ENCODE measurements at places on chromosomes 6 and 20.

DNA sequence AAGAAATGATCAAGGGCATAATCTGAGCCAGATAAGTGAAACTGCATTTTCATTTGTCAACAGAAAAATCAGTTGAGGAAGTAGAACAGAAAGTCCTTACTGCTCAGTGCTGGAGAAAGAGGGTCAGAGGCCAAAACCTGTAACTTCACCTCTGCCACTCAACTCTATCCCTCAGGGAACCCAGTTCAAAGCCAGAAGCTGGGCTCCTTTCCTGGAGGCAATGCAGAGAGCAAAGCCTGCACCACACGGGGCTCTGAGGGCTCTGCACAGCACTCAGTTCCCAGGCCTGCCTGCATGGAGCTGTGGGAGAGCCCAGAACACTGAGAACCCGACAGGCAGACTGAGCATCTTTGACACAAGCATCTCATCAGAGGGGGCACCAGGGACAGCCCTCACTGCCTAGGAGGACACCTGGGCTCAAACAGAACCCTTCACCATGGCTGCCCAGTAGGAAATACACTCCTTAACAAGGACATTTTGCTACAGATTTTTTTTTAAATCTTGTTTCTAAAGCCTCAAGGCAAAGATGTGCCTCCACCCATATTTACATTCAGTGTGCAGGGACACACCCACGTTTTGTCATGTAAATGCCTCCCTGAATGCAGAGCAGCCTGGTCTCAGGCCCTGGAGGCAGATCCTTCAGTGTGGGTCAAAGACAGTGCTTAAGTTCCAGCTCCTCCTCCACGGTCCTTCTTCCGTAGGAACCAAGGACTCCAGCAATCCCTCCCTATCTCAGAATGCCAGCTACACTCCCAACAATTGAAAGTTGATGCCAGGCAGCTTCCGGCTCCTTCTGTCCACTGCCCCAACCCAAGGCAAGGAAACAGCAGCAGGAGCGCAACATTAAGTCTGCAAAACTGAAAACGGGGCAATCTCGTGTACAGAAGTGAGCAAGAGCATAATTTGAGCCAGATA is 6.6 kb downstream of the RNASET2 start:
- no peaks in the 10 kb centered on the region for H3K27me3 ChIP-seq
- H3K36me3 ChIP-seq: peaks cover 94% of the 10 kb centered on the region
- peak overlapping the region; percentile 100 for H3K27ac ChIP-seq
- peak overlapping the region; percentile 99 for H3K4me3 ChIP-seq

DNA sequence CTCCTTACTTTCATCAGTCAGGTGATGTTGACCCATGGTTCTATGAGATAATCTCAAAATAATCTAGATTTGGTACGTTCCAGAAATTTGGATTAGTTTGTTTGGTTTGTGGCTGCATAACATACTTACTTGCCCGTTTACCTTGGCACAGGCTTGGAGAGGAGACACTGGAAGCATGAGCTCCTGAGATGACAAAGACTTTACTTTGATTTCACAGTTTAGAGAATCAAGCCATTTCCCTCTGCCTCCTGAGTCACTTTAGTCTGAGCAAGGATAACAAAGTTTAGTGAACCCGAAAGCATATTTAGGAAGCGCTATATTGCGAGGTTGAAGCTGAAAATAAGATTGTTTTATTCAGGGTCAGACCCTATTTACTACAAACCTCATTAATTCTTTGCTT is 643.4 kb downstream of the QKI start:
- no peak for ATAC-seq
- H3K36me3 ChIP-seq: no peaks in the 10 kb centered on the region
- H3K4me1 ChIP-seq: no peaks in the 10 kb centered on the region
- no peak overlapping the region for H3K27ac ChIP-seq

- peaks cover 39% of the 10 kb centered on the region for H3K4me1 ChIP-seq
- peak overlapping the region; percentile 96 for H3K4me3 ChIP-seq
- H3K27me3 ChIP-seq: no peaks in the 10 kb centered on the region
- peaks cover 63% of the 10 kb centered on the region for H3K36me3 ChIP-seq
These were observed 1.1 kb downstream of the EIF2S2 start for GRCh38 chr20:34110745-34111641.

GRCh38 chr20:63750807-63751470 is 11.4 kb downstream of the SLC2A4RG start:
- H3K27me3 ChIP-seq: no peaks in the 10 kb centered on the region
- H3K4me3 ChIP-seq: peak overlapping the region; percentile 75
- H3K27ac ChIP-seq: peak overlapping the region; percentile 82
- no peaks in the 10 kb centered on the region for H3K36me3 ChIP-seq
- peak; percentile 88 for ATAC-seq

DNA sequence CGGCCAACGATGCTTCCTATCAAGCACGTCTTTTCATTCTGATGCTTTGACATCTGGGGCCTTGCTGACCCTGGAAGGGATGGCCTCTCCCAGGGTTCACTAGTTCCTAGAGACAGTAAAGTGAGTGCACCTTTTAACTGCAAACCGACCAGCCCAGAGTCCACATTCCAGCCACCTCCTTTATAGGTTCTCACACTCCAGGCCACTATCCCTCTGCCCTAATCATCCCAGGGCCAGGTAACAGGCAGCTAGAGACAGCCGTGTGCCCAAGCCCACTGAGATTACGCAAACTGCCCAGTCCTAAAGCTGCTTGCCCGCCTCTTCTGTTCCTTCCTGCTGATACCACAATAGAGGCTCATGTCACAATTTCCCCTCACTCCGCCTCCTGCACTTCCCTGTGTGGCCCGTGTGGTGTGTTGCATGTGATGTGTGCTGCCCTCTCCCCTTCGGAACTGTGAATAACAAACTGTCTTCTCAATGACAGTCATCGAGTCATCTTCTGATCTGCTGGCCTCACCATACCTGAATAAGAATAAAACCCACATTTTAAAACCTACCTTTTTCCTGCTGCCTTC is 123.7 kb upstream of the EXOC2 start:
- peaks cover 10% of the 10 kb centered on the region for H3K4me1 ChIP-seq
- no peaks in the 10 kb centered on the region for H3K36me3 ChIP-seq
- H3K27ac ChIP-seq: peak overlapping the region; percentile 9
- no peak overlapping the region for H3K4me3 ChIP-seq
- ATAC-seq: peak; percentile 89
- peaks cover 20% of the 10 kb centered on the region for H3K27me3 ChIP-seq

DNA sequence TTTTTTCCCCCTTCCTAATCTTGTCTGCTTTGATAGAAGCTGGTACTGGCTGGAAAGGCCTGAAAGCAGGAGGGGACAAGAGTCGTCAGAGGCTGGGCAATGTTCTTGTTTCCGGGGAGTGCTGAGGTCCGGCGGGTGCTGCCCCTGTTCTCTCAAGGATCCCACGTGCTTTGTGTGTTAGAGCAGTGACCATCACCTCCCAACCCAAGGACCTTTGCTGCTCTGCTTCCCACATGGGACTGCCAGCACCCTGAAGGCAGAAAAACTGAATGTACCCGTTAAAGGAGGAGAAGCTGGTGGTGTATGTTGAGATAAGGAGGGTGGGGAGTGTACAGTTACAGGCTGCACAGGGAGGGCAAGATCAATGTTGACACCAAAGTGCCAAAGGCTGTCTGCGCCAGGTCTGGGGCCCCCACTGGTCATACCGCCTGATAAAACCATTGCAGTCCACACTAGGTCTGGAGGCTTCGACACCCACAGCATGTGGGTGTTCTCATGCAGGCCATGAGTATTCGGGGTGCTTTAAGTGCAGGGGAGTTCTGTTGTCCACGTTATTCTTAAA is 15.0 kb downstream of the C20orf173 start:
- H3K36me3 ChIP-seq: peaks cover 47% of the 10 kb centered on the region
- no peak for ATAC-seq
- H3K4me3 ChIP-seq: no peak overlapping the region
- no peak overlapping the region for H3K27ac ChIP-seq
- no peaks in the 10 kb centered on the region for H3K4me1 ChIP-seq

DNA sequence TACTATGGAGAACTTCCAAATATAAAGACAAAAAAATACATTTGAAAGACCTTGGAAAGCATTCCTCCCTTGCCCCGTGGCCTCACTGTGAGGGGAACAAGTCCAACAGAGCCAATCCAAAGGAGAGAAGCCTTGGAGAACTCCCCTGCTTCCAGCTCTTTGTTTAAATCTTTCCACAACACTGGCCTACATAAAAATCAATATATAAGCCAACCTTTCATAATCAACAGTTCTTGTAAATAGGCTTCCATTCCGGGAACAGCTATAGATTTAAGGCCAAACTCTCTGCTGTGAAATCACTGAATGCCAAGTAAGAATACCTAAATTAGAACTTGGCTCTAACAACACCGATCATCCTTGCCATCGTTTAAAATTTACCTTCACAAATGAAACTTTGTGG is 242.1 kb downstream of the HACE1 start:
- H3K36me3 ChIP-seq: no peaks in the 10 kb centered on the region
- H3K4me3 ChIP-seq: no peak overlapping the region
- no peak overlapping the region for H3K27ac ChIP-seq
- no peaks in the 10 kb centered on the region for H3K4me1 ChIP-seq
- no peaks in the 10 kb centered on the region for H3K27me3 ChIP-seq
- ATAC-seq: no peak

DNA sequence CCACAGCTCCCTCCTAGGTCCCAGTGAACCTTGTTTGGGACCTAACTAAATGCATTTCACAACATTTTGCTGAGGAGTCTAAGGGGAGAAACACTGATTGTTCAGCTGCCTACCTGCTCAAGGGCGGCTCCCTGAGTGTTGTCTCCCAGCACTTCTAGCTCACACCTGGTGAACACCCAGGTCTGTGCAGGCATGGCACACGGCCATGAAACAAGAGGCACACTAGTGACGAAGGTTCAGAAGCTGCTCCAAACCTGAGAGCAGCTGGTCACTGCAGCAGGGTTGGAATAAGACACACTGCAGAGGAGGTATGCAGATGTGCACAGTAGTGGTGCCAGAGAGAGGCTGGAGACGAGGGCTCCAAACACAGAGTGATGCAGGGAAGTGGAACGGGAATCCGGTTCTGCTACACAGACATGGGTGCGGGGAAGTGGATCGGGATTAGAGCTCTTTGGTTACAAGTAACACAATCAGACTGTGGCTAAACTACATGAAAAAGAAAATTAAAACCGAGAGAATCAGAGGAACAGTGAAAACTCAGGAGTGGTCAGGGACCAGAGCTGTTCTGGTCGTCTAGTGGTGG is 486.1 kb upstream of the CDH4 start:
- no peak for ATAC-seq
- H3K36me3 ChIP-seq: no peaks in the 10 kb centered on the region
- no peak overlapping the region for H3K4me3 ChIP-seq

- H3K27ac ChIP-seq: no peak overlapping the region
- H3K4me3 ChIP-seq: no peak overlapping the region
- no peak for ATAC-seq
- H3K4me1 ChIP-seq: no peaks in the 10 kb centered on the region
These were observed 29.5 kb downstream of the MYLK4 start for GRCh38 chr6:2721219-2721618.

GRCh38 chr20:32386091-32386490 is 28.0 kb downstream of the ASXL1 start:
- no peak for ATAC-seq
- peaks cover 93% of the 10 kb centered on the region for H3K36me3 ChIP-seq
- peaks cover 27% of the 10 kb centered on the region for H3K4me1 ChIP-seq
- peak overlapping the region; percentile 6 for H3K4me3 ChIP-seq

- H3K27me3 ChIP-seq: peaks cover 18% of the 10 kb centered on the region
- no peaks in the 10 kb centered on the region for H3K36me3 ChIP-seq
These were observed 5.8 kb upstream of the BFSP1 start for GRCh38 chr20:17536944-17537444.

DNA sequence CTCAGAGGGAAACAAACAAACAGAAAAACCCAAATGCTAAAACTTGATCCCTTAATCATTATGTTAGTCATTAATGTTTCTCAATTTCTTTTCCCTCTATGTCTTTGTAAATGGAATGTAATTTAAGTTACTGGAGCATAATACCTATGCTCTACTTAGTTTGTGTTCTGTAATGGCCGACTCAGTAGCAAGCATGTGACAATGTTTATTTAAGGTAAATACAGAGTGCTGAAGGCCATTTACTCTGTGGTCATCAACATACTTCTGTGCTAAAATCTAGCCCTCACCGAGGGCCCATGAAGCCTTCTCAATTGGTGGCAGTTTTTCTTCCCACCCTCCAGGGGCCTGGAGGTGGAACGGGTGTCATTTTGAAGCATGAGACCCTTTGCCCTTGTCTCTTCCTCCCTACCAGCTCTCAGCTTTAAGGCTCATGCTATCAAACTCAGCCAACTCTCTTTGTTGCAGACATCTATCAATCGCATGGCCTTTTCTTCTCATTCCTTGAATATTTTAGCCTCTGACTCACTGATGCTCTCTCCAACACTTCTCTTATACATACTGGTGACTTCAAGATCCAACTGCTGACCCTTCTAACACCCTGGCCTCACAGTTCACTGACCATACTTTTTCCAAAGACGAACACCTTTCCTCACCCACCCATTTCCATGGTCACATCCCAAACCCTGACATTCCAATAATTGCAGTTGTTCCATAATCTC is 48.2 kb downstream of the STX7 start:
- H3K36me3 ChIP-seq: peaks cover 6% of the 10 kb centered on the region
- no peaks in the 10 kb centered on the region for H3K27me3 ChIP-seq
- H3K27ac ChIP-seq: no peak overlapping the region
- no peaks in the 10 kb centered on the region for H3K4me1 ChIP-seq
- H3K4me3 ChIP-seq: no peak overlapping the region
- no peak for ATAC-seq

DNA sequence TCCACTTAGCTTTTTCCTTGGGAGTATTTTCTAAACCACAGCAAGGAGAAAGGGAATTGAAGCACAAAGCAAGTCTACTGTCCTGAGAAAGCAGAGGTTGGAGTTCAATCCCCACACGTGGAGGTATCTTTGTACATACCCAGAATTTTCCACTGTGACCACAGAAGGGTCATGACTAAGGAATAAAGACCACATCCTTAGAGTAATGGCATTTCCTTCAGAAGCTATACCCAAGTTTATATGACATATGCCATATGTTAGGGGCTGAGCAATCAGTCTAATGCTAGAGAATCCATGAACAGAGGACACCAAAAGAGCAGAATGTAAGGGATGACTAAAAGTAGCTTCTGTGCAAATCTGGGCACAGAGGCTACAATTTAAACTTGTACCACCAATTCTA is 46.4 kb downstream of the ATG5 start:
- H3K27me3 ChIP-seq: no peaks in the 10 kb centered on the region
- peaks cover 24% of the 10 kb centered on the region for H3K4me1 ChIP-seq
- peak overlapping the region; percentile 32 for H3K27ac ChIP-seq
- H3K4me3 ChIP-seq: no peak overlapping the region
- peaks cover 30% of the 10 kb centered on the region for H3K36me3 ChIP-seq

DNA sequence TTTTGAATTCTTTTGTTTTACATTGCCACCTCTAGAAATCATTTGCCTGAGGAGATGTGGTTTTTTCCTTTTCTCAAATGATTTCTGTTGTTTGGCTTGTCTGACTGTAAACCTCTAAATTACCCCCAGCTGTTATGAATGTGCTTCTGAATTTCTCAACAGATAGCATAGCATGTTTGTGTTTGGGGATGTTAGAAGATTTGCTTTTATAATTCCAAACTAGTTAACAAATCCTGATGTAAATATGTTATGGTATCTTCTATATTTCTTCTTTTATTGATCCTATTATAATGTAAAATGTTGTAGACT is 31.6 kb upstream of the EZR start:
- H3K4me1 ChIP-seq: peaks cover 14% of the 10 kb centered on the region
- peak overlapping the region; percentile 56 for H3K4me3 ChIP-seq
- no peaks in the 10 kb centered on the region for H3K27me3 ChIP-seq

GRCh38 chr6:135842618-135843392 is 8.7 kb upstream of the PDE7B start:
- H3K36me3 ChIP-seq: no peaks in the 10 kb centered on the region
- H3K27me3 ChIP-seq: peaks cover 7% of the 10 kb centered on the region
- H3K4me3 ChIP-seq: no peak overlapping the region
- H3K27ac ChIP-seq: no peak overlapping the region
- H3K4me1 ChIP-seq: no peaks in the 10 kb centered on the region

All from activated T-helper 17 cell treated with anti-CD3 and anti-CD28 coated beads, Interleukin-2, amount 50 U/mL, for 72 hours (primary cell).